ENCODE measurements at places on chromosomes 5 and 9. TPM values are rescaled to one million over a fixed set of nuclear protein-coding genes. Genes with fewer than 3 reads are reported as not detected.

Gene RNF224
- not detected for total RNA-seq

- peaks cover 39% of the 10 kb centered on the region for H3K4me1 ChIP-seq
- peak overlapping the region; percentile 97 for H3K4me3 ChIP-seq
- peak; percentile 93 for DNase-seq
Observed at GRCh38 chr9:83707518-83707767, 315 bp downstream of the UBQLN1 start.

DNA sequence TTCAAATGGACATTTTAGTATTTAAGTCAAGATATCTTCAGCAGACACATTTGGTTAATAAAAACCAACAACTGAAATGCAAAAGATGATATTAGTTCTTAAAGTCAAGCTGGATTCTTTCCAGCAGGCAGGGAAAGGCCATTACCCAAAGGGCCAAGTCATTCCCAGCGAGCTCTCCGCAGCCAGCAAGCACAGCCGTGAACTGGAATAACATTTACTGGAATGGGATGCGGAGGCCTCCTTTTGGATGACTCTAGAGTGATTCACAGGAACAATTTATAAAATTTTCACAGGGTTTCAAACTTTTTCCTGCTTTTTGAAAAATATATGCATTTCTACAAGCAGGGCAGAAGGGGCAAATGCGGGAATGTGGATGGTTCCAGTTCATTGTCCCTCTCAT is 76.6 kb upstream of the DAB2 start:
- no peaks in the 10 kb centered on the region for H3K36me3 ChIP-seq
- H3K4me3 ChIP-seq = no peak overlapping the region
- peak overlapping the region; percentile 55 for H3K27ac ChIP-seq
- no peak for DNase-seq
- no peaks in the 10 kb centered on the region for H3K27me3 ChIP-seq

Gene SAXO1
- 0.11 TPM for total RNA-seq

DNA sequence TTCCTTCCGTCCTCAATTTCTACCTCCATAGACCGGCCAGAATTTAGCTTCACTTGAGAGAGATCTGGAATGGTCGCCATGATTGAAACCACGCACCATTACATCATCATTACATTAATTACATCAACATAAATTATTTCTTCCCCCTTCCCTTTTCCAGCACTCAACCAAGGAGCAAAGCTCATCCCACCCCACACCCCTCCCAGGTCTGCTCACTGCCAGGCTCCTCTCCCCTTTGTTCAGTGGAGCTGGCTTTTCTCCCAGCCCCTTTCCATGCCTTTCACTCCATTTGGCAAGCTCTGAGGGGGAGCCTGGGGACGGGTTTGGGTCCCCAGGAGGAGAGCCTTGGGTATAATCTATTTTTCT is 8.4 kb downstream of the RACK1 start:
- H3K36me3 ChIP-seq = peaks cover 62% of the 10 kb centered on the region
- H3K4me3 ChIP-seq = no peak overlapping the region
- peaks cover 25% of the 10 kb centered on the region for H3K4me1 ChIP-seq
- H3K27me3 ChIP-seq = no peaks in the 10 kb centered on the region
- no peak for DNase-seq
- no peak overlapping the region for H3K27ac ChIP-seq

GRCh38 chr9:136187683-136188586 is 17.0 kb downstream of the LHX3 start:
- no peak overlapping the region for H3K4me3 ChIP-seq
- H3K27ac ChIP-seq = no peak overlapping the region
- H3K4me1 ChIP-seq = peaks cover 6% of the 10 kb centered on the region

DNA sequence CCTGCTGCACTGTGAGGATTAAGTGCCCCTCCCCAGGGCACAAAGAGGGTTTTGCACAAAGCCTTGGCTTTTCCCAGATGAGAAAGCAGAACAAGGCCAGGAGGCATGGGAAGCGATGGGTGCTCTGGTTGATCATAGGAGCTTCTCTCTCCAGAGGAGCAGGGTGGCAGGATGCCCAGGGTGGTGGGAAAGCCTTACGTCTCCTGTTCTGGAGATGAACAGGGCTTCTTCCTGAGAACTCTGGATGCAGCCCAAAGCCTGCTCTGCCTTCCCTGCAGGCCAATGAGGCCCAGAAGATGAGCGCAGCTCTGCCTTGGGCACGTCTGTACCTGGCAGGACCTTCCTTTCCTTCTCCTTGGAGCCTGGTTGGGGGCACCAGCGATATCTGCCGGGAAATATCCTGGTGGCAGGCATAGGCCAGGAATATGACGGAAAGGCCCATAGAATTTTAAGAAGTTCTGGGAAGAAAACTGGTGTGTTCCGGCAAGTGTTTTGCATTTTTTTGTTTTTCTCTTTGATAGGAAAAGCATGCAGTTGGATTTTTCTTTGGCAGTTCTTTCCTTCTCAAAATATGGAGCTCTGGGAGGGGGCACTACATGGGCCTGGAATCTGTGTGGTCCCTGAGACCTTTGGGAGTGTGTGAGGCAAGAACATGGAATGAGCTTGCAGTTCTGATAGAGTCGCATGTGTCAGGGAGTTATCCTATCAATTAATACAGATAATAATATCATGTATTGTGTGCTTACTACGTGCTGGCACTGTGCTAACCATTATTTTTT is 253.2 kb upstream of the KLF4 start:
- no peaks in the 10 kb centered on the region for H3K27me3 ChIP-seq
- H3K4me3 ChIP-seq = no peak overlapping the region
- no peaks in the 10 kb centered on the region for H3K36me3 ChIP-seq
- H3K4me1 ChIP-seq = peaks cover 28% of the 10 kb centered on the region
- DNase-seq = no peak

Gene PRSS3
- not detected for total RNA-seq

DNA sequence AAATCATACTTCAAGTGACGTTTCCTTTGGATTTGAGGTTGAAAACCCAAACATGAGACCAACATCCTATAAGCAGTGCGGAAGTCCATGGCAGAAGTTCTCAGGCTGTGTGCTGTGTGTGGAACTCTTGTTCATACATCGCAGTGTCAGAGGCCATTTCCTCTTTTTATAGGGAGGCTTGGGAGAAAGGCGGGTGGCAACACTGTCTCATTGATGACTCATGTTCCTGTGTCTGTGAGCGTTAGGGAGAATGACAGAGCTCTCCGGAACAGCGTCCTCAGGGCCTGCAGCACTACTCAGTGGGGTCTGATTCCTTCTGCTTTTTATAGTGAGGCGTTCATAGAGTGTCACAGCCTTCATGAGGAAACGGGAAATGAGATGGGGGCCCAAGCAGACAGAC is 98.8 kb upstream of the BASP1 start:
- no peaks in the 10 kb centered on the region for H3K4me1 ChIP-seq
- H3K4me3 ChIP-seq = no peak overlapping the region
- no peak for DNase-seq
- no peak overlapping the region for H3K27ac ChIP-seq
- H3K36me3 ChIP-seq = no peaks in the 10 kb centered on the region

Gene ANKRD55
- not detected for total RNA-seq

Gene FBXL7
- 25.7 TPM for total RNA-seq

Gene NIPAL4
- 2.4 TPM for total RNA-seq

Gene SCAI
- total RNA-seq = 8.7 TPM

- H3K27ac ChIP-seq = no peak overlapping the region
- no peak for DNase-seq
- H3K4me3 ChIP-seq = no peak overlapping the region
- no peaks in the 10 kb centered on the region for H3K4me1 ChIP-seq
- H3K36me3 ChIP-seq = no peaks in the 10 kb centered on the region
Observed at GRCh38 chr5:145752534-145752933, 82.6 kb downstream of the PRELID2 start.

Gene HMGXB3
- 24.2 TPM for total RNA-seq

DNA sequence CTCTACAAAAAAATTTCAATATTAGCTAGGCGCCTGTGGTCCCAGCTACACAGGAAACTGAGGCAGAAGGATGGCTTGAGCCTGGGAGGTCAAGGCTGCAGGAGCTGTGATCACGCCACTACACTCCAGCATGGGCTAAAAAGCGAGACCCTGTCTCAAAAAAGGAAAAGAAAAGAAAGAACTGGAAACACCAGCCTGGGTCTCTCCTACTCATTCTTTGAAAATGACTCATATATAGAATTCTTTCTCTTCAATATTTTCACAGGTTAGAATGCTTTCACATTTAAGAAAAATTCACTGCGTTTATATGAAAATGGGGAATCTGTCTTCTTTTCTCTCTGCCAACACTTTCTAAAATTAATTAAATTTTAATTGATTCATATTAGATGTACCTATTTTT is 115.6 kb downstream of the TRPM6 start:
- no peaks in the 10 kb centered on the region for H3K36me3 ChIP-seq
- DNase-seq = no peak
- H3K4me1 ChIP-seq = no peaks in the 10 kb centered on the region
- H3K27ac ChIP-seq = no peak overlapping the region
- H3K4me3 ChIP-seq = no peak overlapping the region
- no peaks in the 10 kb centered on the region for H3K27me3 ChIP-seq

Gene SLC6A3
- total RNA-seq = not detected

- H3K36me3 ChIP-seq = no peaks in the 10 kb centered on the region
- peaks cover 18% of the 10 kb centered on the region for H3K4me1 ChIP-seq
- H3K27ac ChIP-seq = peak overlapping the region; percentile 20
- no peaks in the 10 kb centered on the region for H3K27me3 ChIP-seq
Observed at GRCh38 chr9:77708064-77708815, 60.1 kb upstream of the GNA14 start.

GRCh38 chr5:69308046-69308553 is 24.5 kb downstream of the CCDC125 start:
- H3K4me3 ChIP-seq = no peak overlapping the region
- DNase-seq = no peak
- no peaks in the 10 kb centered on the region for H3K4me1 ChIP-seq
- H3K27me3 ChIP-seq = no peaks in the 10 kb centered on the region
- no peak overlapping the region for H3K27ac ChIP-seq
- peaks cover 67% of the 10 kb centered on the region for H3K36me3 ChIP-seq

Gene ANGPTL2
- 48.7 TPM for total RNA-seq

- H3K27ac ChIP-seq = no peak within 1 kb of the TSS
- H3K4me1 ChIP-seq = peaks cover 18% of the 10 kb centered on the region
- no peaks in the 10 kb centered on the region for H3K36me3 ChIP-seq
- peak within 1 kb of the TSS; percentile 38 for H3K4me3 ChIP-seq
- DNase-seq = no peak
Observed at GRCh38 chr9:119368681-119369581, at the start of gene BRINP1. TSS of gene BRINP1 (minus strand) at chr9:119369435. CDS start at chr9:119313355, 56,080 bp downstream.

Gene GPR150
- not detected for total RNA-seq

DNA sequence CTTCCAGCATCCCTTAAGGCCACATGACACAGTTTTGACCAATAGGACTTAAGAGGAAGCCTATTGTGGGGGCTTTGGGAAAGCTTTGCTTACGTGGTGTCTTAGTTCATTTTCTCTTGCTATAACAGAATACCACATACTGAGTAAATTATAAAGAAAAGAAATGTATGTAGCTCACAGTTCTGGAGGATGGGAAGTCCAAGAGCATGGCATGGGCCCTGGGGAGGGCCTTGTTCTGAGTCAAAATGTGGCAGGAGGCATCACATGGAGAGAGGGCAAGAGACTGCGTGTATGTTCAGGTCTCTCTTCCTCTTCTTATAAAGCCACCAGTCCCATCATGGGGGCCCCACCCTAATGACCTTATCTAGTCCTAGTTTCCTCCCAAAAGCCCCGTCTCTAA is 68.6 kb upstream of the CPEB4 start:
- no peaks in the 10 kb centered on the region for H3K4me1 ChIP-seq
- H3K27me3 ChIP-seq = no peaks in the 10 kb centered on the region
- no peaks in the 10 kb centered on the region for H3K36me3 ChIP-seq
- no peak overlapping the region for H3K4me3 ChIP-seq
- H3K27ac ChIP-seq = no peak overlapping the region

DNA sequence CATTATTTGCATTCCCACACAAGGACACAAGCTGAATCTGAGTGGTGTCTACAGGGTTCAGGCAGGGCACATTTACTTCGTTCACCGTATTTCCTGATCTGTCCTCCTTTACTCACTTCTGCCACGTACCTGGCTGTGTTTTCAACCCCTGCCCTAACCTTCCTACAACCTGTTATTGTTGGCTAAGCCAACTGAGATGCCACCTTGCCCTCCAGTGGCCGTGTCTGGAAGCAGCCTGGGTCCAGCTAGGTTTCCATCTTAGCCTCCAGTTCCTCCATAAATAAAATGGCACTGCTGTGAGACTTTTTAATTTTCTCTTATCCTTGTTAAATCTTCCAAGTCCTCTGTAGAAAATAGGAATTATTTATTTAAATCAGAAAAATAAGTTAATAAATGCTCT is 64.8 kb downstream of the ATP10B start:
- H3K27ac ChIP-seq = no peak overlapping the region
- no peak overlapping the region for H3K4me3 ChIP-seq
- no peaks in the 10 kb centered on the region for H3K36me3 ChIP-seq

Gene EXOC3
- total RNA-seq = 48.6 TPM

Gene BNC2
- 122 TPM for total RNA-seq

GRCh38 chr5:79032782-79033181 is 36.7 kb downstream of the DMGDH start:
- DNase-seq = no peak
- no peaks in the 10 kb centered on the region for H3K36me3 ChIP-seq
- no peak overlapping the region for H3K27ac ChIP-seq

DNA sequence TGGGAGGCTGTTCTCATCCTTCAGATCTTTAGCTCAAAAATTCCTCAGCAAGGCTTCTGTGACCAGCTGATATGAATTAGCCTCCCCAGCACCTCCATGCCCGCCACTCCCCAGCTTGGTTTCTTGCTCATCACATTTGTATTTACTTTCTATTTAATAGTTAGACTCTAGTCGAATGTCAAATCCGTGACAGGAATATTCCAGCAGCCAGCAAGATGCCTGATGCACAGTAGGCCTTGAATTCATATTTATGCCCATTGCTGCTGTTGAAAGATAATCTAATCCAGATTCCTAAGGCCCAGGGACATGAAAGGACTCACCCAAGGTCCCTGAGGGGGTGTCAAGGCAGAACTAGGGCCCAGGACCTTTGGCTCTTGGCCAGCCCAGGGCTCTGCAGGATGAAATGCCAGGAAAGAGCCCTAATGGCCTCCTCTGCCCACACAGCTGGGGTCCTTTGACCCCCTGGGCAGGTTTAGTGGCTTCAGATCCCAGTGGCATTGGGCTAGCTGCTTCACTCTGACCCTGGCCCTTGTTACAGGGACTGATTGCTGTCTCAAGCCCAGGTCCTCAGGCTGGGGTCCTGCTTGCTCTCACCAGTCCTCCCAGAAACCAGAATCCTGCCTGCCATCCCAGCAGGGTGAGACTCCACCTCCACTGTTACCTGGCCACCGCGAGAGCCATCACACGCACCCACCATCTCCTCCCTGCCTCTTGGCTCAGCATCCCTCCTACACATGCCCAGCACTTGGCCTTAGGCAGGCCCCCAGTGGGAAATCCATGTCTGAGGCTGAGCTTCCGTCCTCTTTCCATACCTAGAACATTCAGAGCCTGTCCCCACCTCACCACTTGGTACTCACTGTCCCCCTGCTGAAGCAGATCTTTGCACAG is 7.3 kb downstream of the CSF1R start:
- no peaks in the 10 kb centered on the region for H3K36me3 ChIP-seq
- H3K4me1 ChIP-seq = no peaks in the 10 kb centered on the region
- no peak for DNase-seq
- no peak overlapping the region for H3K27ac ChIP-seq
- no peak overlapping the region for H3K4me3 ChIP-seq

- H3K27me3 ChIP-seq = no peaks in the 10 kb centered on the region
- H3K4me1 ChIP-seq = no peaks in the 10 kb centered on the region
- no peaks in the 10 kb centered on the region for H3K36me3 ChIP-seq
- no peak overlapping the region for H3K4me3 ChIP-seq
- H3K27ac ChIP-seq = no peak overlapping the region
- no peak for DNase-seq
Observed at GRCh38 chr9:69922646-69923045, 102.0 kb downstream of the CFAP95 start.

Gene FIBCD1
- total RNA-seq = 0.42 TPM

Gene CARD6
- total RNA-seq = 8.5 TPM

- no peak overlapping the region for H3K4me3 ChIP-seq
- H3K27me3 ChIP-seq = no peaks in the 10 kb centered on the region
Observed at GRCh38 chr9:20884985-20885593, 146.4 kb downstream of the HACD4 start.
